ENCODE measurements at places on chromosomes 4 and X.
A peak's percentile ranks its signal among the peaks of the same experiment; 100 is the strongest.

DNA sequence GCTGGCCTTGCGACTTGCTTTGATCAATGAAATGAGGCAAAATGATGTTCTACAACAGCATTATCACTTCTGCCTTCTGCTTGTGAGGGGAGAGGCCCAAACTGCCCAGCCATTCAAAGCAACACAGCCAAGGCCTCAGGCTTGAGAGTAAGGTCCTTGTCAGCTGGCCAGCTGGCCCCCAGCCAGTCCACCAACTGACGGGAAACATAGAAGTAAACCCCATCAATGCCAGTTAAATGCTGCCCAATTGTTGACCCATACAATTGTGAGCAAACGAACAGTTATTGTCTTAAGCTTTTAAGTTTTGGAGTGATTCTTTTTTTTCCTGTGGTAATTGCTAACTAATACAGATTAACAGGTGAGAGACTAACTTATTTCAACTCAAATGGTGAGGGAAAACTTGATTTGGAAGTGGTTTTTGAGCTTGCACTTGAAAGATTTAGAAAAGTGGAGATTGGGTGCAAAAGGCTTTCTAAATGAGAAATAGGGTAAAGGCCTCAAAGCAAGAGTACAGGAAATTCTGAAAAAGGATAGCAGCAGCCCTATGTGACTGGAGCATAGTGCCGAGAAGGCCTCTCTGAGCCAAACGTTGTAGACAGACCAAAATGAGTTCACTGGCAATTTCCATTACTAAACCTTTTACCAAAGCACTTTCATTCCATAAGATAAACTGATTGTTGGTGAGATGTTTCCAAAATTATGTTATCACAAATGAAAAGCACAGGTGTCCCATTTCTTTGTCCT is 66.9 kb downstream of the ARHGEF38 start:
- H3K27ac ChIP-seq: no peak overlapping the region
- DNase-seq: no peak
- H3K4me3 ChIP-seq: no peak overlapping the region
- no peaks in the 10 kb centered on the region for H3K4me1 ChIP-seq

DNA sequence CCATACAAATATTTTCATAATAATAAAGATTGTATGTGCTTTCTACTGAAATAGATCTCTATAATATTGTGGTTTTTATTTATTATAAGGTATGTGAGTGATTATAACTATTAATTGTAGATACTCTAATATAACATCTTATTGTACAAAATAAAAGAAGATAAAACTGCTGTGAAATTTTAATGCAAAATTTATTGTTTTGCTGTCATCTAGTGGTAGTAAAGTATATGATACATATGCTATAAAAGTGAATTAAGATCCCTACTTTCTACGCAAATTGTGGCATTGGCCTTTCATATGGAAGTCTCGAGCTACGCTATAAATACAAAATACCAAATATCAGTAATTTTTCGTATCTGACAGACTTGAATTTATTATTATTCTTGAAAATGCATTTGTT is 19.3 kb downstream of the YIPF7 start:
- no peak overlapping the region for H3K4me3 ChIP-seq
- H3K27me3 ChIP-seq: no peaks in the 10 kb centered on the region
- H3K36me3 ChIP-seq: no peaks in the 10 kb centered on the region
- H3K27ac ChIP-seq: no peak overlapping the region
- no peak for DNase-seq

DNA sequence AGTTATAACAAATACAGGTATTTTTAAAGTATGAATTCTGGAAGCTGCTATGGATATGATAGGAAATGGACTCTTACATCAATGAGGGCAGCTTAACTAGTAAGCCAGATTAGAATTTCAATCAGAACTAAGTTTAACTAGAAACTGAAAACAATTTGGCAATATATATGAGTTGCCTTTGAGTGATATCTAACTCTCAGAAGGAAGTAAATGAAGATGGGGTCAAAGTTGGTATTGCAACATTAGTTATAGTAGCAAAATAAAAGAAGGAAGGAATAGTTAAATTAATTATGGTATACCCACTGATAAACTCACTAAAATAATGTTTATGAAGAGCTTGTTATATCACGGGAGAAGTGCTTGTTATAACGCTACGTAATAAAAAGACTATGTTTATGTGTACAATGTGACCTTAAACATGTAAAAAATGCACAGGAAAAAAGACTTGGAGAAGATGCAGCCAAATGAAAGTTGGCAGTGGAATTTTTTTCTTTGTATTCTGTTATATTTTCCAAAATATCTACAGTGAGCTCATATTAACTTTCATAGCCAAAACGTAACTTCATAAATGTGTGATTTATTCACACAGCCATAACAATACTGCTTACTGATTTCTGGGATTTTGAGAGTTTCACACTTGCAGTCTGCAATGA is 34.5 kb downstream of the PHKA2 start:
- H3K4me1 ChIP-seq: peaks cover under 1% of the 10 kb centered on the region
- H3K4me3 ChIP-seq: no peak overlapping the region
- H3K36me3 ChIP-seq: peaks cover 2% of the 10 kb centered on the region
- no peak overlapping the region for H3K27ac ChIP-seq
- no peak for DNase-seq
- H3K27me3 ChIP-seq: no peaks in the 10 kb centered on the region

DNA sequence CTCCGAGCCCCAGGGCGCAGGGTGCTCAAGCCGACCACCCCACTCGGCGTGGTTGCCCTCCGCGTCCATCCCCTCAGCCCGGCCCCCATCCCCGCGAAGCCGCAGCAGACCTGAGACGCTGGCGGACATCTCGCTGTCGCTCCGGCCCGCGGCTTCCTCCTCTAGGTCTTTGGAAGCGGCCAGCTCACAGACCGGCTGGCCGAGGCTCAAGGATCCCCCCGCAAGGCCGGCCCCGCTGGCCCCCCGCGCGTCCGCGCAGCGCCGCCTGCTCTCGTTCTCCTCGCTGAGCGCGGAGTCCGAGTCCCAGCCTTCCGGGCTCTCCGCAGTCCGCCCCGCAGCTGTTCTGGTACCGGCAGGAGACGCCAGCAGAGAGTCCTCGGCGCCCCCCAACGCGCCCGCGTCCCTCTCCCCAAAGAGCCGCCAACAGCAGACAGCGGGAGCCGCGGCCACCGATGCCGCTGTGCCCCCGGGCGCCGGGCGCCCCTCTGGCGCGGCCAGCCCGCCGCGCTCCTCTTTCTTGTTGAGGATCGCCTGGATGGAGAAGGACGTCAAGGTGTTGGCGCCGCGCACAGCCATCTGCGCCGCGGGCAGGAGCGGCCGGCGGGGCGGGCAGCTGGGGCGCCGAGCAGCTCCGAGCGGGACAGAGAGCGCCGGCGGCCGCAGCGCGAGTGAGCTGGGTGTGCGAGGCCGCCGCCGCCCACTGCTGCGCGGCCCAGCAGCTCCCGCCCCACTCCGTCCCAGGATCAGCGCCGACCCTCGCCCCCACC is at the start of gene NKX3-2:
Gene NKX3-2 (minus strand): TSS at position 670 of the 767 bp plus-strand sequence. CDS start 94 bp downstream, at position 576.
- H3K27ac ChIP-seq: peak within 1 kb of the TSS; percentile 77
- H3K4me3 ChIP-seq: peak within 1 kb of the TSS; percentile 83
- peaks cover 1% of the 10 kb centered on the region for H3K36me3 ChIP-seq
- H3K4me1 ChIP-seq: peaks cover 25% of the 10 kb centered on the region
- DNase-seq: no peak

- DNase-seq: peak; percentile 61
- H3K4me1 ChIP-seq: peaks cover 69% of the 10 kb centered on the region
- peaks cover 28% of the 10 kb centered on the region for H3K36me3 ChIP-seq
- no peaks in the 10 kb centered on the region for H3K27me3 ChIP-seq
Observed at GRCh38 chr4:139301821-139302611, at the start of gene NDUFC1. Gene NDUFC1, minus strand, starts transcription at chr4:139302477. Its CDS starts 6,679 bp downstream, at chr4:139295798.
